ENCODE measurements at places on chromosomes 4 and X. TPM values are rescaled to one million over a fixed set of nuclear protein-coding genes. Genes with fewer than 3 reads are reported as not detected.

DNA sequence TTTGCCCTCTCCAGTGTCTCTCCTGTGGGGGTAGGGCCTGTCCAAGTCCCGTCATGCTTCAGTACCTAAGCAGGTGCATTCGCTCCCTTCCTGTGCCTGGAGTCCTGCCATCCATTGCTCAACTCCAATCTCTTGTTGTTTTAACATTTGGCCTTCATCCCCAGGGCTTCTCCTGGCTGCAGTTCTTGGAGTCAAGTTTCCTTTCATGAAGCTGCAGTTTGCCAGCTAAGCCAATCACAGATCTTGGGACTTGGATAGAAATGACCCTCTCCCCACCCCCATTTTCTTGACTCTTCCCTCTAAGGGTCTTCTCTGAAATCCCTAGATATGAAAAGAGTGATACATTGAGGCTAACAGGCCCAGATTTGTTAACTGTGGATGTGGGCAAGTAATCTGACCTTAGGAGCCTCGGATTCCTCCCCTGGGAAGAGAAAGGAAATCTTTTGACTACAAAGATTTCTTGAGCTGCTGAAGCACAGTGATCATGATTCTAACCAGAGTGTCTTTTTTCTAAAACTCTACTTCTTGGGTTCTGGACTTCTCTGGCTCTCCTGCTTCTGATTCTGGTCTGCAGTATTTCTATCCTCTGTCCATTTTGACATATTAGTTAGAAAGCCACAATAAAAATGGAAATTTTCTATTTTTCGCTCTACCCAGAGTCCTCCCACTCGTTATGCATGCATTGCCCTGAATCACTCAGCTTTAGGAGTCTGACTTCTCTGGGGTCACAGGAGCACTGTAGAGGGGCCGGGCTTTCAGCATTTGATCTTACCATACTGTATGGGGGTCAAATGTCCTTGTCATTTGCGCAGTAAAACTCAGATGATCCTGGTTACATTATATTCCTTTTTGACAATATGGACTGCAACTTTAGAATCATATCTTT lies 61.0 kb downstream of the CHRNA9 start:
- no peak for DNase-seq

- DNase-seq = no peak
Measured at GRCh38 chr4:74873545-74874301, 59.2 kb upstream of the PARM1 start.

DNA sequence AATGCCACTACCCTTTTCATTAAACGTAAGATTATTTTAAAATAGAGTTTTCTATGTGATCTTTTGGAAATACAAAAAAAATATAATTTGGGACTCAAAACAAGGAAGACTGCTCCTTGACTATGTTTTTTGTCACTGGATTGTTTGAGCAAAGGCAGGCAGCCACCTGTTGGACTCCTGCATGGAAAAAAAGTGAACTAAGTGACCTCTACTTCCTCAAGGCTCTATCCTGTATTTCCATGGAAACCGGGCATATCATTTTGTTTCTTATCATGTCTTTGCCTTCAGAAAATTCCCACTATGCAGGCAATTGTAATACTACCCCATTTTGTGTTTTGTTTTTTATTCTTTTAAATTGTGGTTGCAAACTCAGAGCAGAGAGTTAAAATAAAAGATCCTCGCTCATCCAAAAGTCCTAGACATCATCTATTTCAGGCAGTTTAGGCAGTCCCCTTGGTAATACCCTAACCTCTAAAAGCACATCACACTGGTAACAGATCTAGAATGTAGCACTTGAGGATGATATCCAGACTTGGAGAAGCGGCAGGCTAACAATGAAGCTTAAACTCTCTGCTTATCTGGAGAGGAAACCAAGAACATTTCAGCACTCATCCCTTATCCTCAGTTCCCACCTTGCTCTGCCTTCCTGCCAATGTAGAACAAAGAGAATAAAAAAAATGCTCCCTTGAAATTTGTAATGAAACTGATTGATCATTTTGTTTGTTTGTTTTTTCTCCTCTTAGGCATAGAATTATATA lies 165.7 kb downstream of the BANK1 start:
- no peak for DNase-seq

GRCh38 chr4:100895556-100896197 lies 377.9 kb upstream of the EMCN start:
- DNase-seq = no peak

The FAAH2 gene
- 4.1 TPM for total RNA-seq

The ERVMER34-1 gene
- 34.3 TPM for total RNA-seq

GRCh38 chr4:110637408-110638088 lies 14.7 kb upstream of the PITX2 start:
- no peak for DNase-seq

GRCh38 chrX:72351606-72352334 lies 46.1 kb upstream of the CITED1 start:
- DNase-seq = no peak

GRCh38 chrX:133190877-133191738 lies 27.0 kb downstream of the TFDP3 start:
- DNase-seq = no peak

- DNase-seq = no peak
Measured at GRCh38 chrX:50618788-50619558, 148.3 kb upstream of the DGKK start.

DNA sequence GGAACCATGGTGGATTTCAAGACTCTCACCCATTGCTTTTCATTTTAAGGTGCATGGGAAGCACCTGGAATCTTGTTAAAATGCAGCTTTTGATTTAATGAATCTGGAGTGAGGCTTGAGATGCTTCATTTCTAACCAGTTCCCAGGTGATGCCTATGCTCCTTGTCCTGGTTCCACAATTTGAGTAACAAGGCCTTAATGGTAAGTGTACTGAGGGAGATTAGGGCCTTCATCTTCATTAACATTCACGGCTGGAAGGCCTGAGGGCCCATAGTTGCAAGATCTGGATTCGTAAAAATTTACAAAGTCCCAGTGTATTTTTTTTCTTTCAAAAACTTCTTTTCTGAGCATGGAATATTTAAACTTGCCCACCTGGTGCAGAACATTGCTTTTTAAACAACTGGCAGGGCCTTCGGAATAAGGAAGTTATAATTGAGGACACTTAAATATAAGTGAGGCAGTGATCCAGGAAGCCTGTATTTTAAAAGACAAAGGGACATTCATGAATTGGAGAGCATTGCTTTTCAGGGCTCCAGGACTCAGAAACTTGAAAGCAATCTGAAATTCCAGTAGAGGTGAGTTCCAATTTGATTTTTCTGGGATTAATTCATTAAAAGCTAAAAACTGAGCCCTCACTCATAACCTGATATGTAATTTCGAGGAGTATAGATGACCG lies 77.8 kb downstream of the NPNT start:
- no peak for DNase-seq

GRCh38 chrX:6738518-6739470 lies 203.9 kb upstream of the VCX3A start:
- DNase-seq = no peak

DNA sequence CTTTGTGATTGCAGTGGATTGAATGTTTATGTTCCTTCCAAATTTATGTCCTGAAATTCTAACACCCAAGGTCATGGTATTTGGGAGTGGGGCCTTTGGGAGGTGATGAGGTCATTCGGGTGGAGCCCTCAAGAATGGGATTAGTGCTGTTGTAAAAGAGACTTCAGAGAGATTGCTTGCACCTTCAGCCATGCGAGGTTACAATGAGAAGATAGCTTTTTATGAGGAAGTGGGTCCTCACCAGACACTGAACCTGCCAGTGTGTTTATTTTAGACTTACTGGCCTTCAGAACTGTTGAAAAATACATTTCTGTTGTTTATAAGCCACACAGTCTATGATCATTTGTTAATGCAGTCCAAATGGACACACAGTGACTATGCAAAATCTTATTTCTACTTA lies 161.0 kb upstream of the GPRIN3 start:
- no peak for DNase-seq

The IL9R gene
- total RNA-seq = 0.28 TPM

DNA sequence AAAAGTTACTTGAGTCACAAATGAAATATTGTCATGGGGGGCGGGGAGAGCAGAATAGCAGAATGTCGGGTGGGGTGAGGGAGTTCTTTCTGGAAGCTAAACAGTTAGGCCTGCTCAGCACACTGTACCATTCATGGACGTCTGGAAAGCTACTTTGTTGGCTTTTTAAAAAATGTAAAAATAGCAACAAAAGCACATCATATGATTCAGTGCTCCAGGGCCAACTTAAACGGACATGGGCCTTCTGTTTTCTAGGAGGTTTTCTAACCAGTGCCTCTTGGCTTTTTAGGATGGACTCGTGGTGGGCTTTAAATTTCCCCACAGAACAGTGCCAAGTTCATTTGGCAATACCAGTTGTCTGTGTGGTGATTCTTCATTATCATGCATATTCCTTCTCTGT lies 57.4 kb upstream of the CLCN4 start:
- DNase-seq = no peak

DNA sequence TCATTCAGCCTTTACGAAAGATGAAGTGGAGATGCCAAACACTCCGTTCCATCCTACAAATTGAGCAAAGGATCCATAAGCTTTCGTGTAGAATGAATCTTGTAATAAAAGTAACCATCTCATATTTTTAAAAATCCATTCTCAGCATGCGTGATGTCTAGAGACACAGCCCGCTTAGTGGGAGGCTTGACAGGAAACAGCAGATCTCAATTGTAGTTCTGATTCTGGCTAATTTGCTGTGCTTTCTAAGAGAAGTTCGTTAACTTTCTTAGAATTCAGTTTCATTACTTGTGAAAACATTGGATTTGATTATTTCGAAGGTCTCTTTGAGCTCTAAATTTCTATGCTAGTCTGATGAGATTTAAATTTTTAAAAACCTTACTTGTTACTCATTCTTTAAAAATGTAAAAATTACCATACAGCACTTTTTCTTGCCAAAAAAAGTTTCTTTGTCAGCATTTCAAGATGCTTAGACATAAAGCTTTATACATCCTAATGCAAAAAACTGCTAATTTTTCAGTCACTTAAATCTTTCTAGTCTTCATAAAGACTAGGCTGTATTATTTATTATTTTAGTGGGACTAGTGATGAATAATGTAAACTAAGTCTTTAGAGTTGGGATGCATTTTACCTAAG lies 66.9 kb upstream of the NEIL3 start:
- DNase-seq = no peak

- DNase-seq = no peak
Measured at GRCh38 chr4:66837279-66837922, 707.9 kb downstream of the CENPC start.

- no peak for DNase-seq
Measured at GRCh38 chr4:63632858-63633257, 776.4 kb downstream of the TECRL start.

The ADAM29 gene
- not detected for total RNA-seq

- no peak for DNase-seq
Measured at GRCh38 chr4:161376275-161376674, 787.5 kb downstream of the FSTL5 start.

DNA sequence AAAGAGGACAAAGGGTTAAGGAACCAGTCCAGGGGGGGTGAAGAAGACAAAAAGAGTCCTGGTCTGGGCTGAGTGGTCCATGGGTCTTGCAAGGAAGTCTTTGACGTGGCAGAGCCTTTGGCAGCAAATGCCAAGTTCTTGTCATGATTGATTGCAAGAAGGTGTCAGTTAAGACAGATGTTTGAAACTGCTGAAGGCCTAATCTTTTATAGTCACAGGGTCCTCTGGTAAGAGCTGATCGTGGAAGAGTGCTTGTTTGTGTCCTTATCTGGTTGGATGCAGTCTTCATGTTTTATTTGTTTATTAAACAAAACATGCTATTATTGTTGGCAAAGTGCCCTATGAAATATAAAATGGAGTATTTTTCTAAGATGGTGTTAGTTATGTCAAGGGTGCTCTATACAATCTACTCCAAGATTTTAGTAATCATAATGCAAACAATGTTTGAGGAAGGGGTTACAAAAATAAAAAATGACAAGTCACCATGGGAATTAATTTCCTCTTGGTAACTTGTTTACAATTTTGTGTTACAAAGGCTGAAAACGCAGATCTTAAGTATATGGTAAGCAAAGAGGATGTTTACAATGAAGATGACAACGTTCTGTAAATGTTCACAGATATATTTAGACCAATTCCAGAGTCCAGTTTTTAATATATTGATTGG lies 85.9 kb downstream of the MAGED4 start:
- no peak for DNase-seq

DNA sequence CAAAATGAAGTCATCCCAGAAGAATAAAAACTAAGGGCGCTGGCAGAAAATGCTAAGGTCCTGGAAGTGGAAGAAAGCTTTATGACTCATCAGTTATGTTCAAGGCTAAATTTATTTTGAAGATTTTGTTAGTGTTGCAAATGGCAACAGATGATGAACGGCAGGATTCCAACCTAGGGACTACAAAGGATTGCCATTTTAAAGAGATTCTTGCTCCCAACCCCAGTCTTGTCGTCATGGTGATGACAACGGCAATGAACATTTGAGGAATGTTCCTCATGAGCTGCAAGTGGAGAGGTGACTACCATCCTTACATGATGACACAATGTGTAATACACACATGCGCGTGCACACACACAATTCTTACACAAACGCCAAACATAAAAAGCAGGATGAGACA lies 54.4 kb upstream of the FTHL17 start:
- DNase-seq = no peak

DNA sequence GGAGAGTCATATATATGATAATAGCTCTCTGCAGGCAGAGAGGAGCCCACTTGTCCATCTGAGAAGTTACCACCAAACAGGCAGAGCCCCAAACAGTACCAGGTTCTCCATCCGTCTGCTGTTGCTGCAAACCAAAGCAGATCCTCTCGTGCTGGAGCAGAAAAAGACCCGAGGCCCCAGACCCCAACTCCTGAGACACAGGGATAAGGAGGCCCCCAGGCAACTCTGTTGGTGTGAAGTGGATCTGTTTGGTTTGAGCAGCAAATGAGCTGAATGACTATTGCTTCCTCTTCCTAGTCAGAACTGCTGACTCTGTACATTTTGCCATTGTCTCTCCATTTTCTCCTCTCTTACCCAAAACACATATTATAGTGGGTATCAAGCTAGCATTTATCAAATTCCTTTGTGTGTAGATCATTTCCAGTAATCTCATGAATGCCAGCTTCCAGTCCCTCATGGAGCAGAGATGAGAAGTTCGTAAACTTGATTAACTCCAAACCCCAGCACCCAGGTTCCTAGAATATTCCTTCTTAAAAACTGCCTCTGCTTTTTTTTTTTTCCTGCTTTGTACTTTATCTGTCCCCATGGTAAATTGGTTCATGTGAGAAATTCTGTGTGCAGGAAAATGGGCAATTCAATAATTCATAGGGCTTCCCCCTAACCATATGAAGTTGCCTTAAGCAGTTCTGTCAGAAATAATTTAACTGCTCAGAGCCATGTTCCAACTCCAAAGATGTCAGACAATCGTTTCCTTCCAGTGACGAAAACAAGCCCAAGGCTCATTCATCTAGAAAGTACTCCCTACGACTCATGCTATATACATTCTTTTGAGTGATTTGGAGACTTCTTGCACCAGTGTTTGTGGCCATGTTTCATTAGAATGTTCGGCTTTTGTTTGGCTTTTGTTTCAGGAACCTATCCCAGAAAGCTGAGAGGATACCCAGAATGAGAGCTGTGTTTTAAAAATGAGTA lies 98.6 kb upstream of the ATXN3L start:
- DNase-seq = no peak

The MAGEE1 gene
- 10.2 TPM for total RNA-seq

The SPACA5 gene
- total RNA-seq = not detected

GRCh38 chr4:52996261-52997131 lies 134.4 kb downstream of the RASL11B start:
- no peak for DNase-seq
